Hepatocyte (in vitro differentiated cells): ENCODE measurements at places on chromosomes 2 and 18. TPM values are rescaled to one million over a fixed set of nuclear protein-coding genes. Genes with fewer than 3 reads are reported as not detected.

Gene TCF23
- polyA plus RNA-seq = not detected in 2 replicates

DNA sequence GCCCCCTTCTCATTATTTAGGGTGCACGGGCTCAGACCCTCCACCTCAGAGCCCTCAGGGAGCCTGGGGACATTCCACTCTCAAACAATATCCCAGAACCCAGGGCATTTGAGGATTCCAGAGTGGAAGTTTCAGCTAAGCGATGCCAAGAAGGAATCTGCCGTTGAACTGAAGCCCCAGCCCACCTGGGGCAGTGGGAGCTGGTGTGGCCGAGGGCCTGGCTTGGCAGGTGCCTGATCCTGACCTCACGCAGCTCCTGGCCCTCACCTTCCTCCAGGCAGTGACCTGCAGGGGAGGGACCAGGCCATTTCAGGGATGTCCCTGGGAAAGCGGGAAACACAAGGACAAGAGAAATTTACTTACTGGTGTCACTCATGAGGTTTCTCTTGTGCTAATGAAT is 58.2 kb downstream of the ACKR3 start:
- no peak for DNase-seq

DNA sequence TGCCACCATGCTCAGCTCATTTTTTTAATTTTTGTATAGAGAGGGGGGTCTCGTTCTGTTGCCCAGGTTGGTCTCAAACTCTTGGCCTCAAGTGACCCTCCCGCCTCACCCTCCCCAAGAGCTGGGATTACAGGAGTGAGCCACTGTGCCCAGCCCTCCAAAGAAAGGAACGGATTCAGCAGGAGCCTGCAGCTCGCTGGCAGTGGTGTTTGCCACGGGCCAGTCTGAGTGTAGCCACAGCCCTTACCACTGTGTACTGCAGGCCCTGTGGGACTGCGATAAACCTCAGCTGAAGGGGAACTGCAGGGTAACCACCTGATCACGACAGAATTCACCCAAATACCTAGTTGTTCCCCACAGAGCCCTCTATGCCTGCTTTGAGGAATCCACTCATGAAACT is 6.8 kb downstream of the COPS9 start:
- no peak for DNase-seq

- DNase-seq = peak; percentile 11
Observed at GRCh38 chr18:44536619-44537018, 144.1 kb upstream of the SETBP1 start.
